ENCODE measurements at places on chromosomes 4 and X.

DNA sequence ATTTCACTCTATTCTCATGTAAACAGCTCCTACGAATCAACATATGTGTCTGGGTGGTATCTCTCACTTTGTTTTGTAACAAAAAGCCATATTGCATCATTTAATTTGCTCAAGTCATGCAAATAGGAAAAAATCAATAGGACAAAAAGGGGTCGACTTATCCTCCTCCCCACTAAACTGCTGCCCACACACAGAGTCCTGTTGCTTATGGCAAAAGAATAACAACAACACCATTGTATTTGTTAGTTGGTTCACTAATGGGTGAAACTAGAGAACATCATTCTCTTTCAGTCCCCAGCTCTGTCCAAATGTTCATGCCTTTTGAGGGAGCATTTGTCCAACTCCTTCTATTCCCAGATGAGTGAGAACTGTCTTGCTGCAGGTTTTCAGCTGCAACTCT is 2.1 kb downstream of the HHIP start:
- peaks cover 8% of the 10 kb centered on the region for H3K27me3 ChIP-seq
- H3K27ac ChIP-seq = no peak overlapping the region
- H3K4me3 ChIP-seq = no peak overlapping the region
- peaks cover 4% of the 10 kb centered on the region for H3K4me1 ChIP-seq

- DNase-seq = no peak
- H3K4me3 ChIP-seq = no peak overlapping the region
- H3K4me1 ChIP-seq = no peaks in the 10 kb centered on the region
- H3K36me3 ChIP-seq = no peaks in the 10 kb centered on the region
- H3K27ac ChIP-seq = no peak overlapping the region
Observed at GRCh38 chrX:151973060-151973661, 1.3 kb downstream of the GABRE start.

- H3K4me3 ChIP-seq = no peak overlapping the region
- no peaks in the 10 kb centered on the region for H3K4me1 ChIP-seq
- no peaks in the 10 kb centered on the region for H3K36me3 ChIP-seq
- H3K27me3 ChIP-seq = no peaks in the 10 kb centered on the region
- H3K27ac ChIP-seq = no peak overlapping the region
Observed at GRCh38 chr4:96326846-96327245, 487.0 kb downstream of the PDHA2 start.

GRCh38 chr4:102586002-102586643 is 85.0 kb downstream of the NFKB1 start:
- H3K4me3 ChIP-seq = peak overlapping the region; percentile 8
- DNase-seq = no peak
- peaks cover 45% of the 10 kb centered on the region for H3K4me1 ChIP-seq
- no peak overlapping the region for H3K27ac ChIP-seq
- peaks cover 27% of the 10 kb centered on the region for H3K36me3 ChIP-seq
- no peaks in the 10 kb centered on the region for H3K27me3 ChIP-seq

GRCh38 chrX:154370300-154371016 is 4.0 kb downstream of the FLNA start:
- peak overlapping the region; percentile 97 for H3K27ac ChIP-seq
- H3K4me1 ChIP-seq = peaks cover 40% of the 10 kb centered on the region
- peaks cover 28% of the 10 kb centered on the region for H3K36me3 ChIP-seq
- H3K4me3 ChIP-seq = peak overlapping the region; percentile 77

GRCh38 chr4:185890196-185890595 is 78.2 kb upstream of the SORBS2 start:
- no peaks in the 10 kb centered on the region for H3K36me3 ChIP-seq
- no peaks in the 10 kb centered on the region for H3K4me1 ChIP-seq
- no peak overlapping the region for H3K4me3 ChIP-seq
- H3K27ac ChIP-seq = no peak overlapping the region
- no peak for DNase-seq

GRCh38 chrX:98490670-98491069 is 1607.0 kb downstream of the RPA4 start:
- no peak overlapping the region for H3K4me3 ChIP-seq
- no peaks in the 10 kb centered on the region for H3K36me3 ChIP-seq
- no peaks in the 10 kb centered on the region for H3K4me1 ChIP-seq
- no peaks in the 10 kb centered on the region for H3K27me3 ChIP-seq

DNA sequence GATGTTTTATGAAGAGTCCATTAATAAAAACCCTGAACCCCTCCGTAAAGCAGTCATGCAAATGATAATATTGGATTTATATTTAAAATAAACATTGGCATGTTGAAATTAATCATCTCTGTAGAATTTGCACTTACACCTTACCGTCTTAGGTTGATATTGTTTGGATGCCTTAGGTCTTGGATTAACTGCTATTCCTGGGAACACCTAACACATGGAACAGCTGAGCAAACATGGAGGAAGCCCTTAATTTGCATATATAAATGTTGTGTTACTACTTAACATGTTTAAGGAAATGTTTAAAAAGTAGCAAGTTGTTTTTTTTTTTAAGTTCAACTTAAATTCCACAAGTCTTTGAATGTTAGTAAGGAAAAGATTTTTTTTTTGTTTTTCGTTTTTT is 62.5 kb downstream of the NSD2 start:
- peaks cover 25% of the 10 kb centered on the region for H3K36me3 ChIP-seq
- DNase-seq = no peak
- H3K27me3 ChIP-seq = no peaks in the 10 kb centered on the region
- H3K4me1 ChIP-seq = no peaks in the 10 kb centered on the region

GRCh38 chrX:103367502-103367901 is 8.8 kb upstream of the BEX3 start:
- H3K4me1 ChIP-seq = no peaks in the 10 kb centered on the region
- no peak for DNase-seq
- H3K27ac ChIP-seq = no peak overlapping the region
- no peak overlapping the region for H3K4me3 ChIP-seq
- no peaks in the 10 kb centered on the region for H3K36me3 ChIP-seq

- H3K27me3 ChIP-seq = no peaks in the 10 kb centered on the region
- no peak overlapping the region for H3K27ac ChIP-seq
- H3K36me3 ChIP-seq = no peaks in the 10 kb centered on the region
- DNase-seq = no peak
Observed at GRCh38 chr4:152729466-152729865, 49.7 kb upstream of the TMEM154 start.

DNA sequence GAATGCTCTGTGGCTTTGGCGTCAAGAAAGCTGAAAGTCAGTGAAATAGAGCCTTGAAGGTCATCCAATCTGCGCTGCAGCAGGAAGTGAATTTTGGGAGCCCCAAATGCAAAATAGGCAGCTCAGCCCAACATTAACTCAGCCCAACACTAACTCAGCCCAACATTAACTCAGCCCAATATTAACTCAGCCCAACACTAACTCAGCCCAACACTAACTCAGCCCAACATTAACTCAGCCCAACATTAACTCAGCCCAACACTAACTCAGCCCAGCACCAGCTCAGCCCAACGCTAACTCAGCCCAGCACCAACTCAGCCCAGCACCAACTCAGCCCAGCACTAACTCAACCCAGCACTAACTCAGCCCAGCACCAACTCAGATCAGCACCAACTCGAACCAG is 71.5 kb downstream of the SORBS2 start:
- no peak for DNase-seq
- H3K4me1 ChIP-seq = no peaks in the 10 kb centered on the region
- H3K36me3 ChIP-seq = no peaks in the 10 kb centered on the region
- no peaks in the 10 kb centered on the region for H3K27me3 ChIP-seq

- no peaks in the 10 kb centered on the region for H3K4me1 ChIP-seq
- H3K27me3 ChIP-seq = no peaks in the 10 kb centered on the region
- DNase-seq = no peak
- no peaks in the 10 kb centered on the region for H3K36me3 ChIP-seq
- no peak overlapping the region for H3K27ac ChIP-seq
Observed at GRCh38 chr4:101279377-101279871, 67.9 kb downstream of the PPP3CA start.

DNA sequence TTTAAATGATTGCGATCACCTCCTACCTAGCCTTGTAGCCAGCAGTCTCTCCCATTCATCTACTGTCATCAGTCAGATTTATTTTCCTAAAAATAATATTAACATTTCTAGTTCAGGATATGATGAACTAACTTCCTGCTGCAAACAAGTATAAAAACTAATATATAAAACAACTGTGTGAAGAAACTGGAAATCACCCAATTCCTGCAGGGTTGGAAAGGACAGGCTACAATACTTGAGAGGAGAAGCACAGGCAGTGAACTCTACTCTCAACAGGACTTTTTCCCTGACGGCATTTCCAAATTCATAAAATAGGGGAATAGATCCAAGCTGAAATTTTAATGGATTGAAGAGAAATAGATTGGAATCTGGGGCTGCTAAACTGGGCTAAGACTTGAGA is 14.2 kb upstream of the BBS12 start:
- no peaks in the 10 kb centered on the region for H3K4me1 ChIP-seq
- no peak overlapping the region for H3K4me3 ChIP-seq
- H3K27me3 ChIP-seq = no peaks in the 10 kb centered on the region
- DNase-seq = no peak
- H3K27ac ChIP-seq = no peak overlapping the region

- DNase-seq = no peak
- H3K27me3 ChIP-seq = peaks cover 12% of the 10 kb centered on the region
- H3K36me3 ChIP-seq = no peaks in the 10 kb centered on the region
- peaks cover 10% of the 10 kb centered on the region for H3K4me1 ChIP-seq
- H3K4me3 ChIP-seq = peak overlapping the region; percentile 29
Observed at GRCh38 chr4:42150653-42151567, 1.5 kb downstream of the BEND4 start.

- peaks cover 92% of the 10 kb centered on the region for H3K4me1 ChIP-seq
- H3K27ac ChIP-seq = peak overlapping the region; percentile 76
- H3K4me3 ChIP-seq = peak overlapping the region; percentile 12
- DNase-seq = peak; percentile 37
Observed at GRCh38 chr4:6694177-6694901, 661 bp downstream of the S100P start.

Data from effector memory CD4-positive, alpha-beta T cell (primary cell).